Activated CD4-positive, CD25-positive, alpha-beta regulatory T cell (primary cell): ENCODE measurements at places on chromosomes 7 and 10.

DNA sequence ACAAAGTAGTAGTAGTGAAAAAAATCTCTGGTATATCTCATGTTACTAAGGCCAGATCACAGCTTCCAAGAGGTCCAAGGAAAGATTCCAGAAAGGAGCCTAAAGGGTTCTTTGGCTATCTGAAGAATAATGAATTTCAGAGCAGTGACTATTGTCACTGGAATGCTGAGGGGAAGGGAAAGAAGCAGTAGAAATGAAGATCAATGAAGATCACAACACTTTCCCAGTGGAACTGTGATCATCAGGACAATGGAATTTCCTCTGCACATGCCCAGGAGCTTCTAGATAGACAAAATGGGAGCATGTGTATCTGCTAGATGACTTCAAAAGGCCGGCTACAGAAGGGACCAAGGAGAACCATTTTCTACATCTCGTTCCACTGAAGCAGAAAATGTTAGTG, 219.5 kb upstream of the PHYHIPL start:
- DNase-seq = no peak

DNA sequence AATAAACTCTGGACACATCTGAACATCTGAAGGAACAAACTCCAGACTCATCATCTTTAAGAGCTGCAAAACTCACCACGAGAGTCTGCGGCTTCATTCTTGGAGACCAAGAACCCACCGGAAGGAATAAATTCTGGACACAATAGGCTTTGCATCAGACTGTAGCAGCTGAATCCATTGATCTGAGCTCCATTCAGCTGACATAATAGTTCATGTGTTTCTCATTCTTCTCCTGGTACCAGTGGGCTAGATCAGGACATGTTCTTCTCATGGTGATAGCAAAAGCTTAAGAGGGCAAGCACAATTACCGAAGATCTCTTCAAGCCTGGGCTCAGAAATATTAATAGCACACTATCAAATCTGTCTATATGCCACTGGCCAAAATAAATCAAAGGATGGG, 20.5 kb upstream of the GNAI1 start:
- DNase-seq = no peak

DNA sequence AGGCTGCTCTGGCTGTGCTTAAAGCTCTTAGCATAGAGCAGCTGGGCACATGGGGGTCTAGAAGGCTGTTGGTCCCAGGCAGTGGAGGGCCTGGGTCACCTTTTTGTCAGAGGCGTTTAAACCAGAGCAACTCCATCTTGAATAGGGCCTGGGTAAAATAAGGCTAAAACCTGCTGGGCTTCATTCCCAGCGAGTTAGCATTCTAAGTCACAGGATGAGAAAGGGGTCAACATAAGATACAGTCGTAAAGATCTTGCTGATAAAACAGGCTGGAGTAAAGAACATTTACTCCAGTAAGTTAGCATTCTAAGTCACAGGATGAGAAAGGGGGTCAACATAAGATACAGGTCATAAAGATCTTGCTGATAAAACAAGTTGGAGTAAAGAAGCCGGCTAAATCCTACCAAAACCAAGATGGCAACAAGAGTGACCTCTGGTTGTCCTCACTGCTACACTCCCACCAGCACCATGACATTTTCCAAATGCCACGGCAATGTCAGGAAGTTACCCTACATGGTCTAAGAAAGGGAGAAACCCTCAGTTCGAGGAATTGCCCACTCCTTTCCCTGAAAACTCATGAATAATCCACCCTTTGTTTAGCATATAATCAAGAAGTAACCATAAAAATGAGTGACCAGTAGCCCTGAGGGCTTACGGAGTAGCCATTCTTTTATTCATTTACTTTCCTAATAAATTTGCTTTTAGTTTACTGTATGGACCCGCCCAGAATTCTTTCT, 96.8 kb upstream of the PCBD1 start:
- no peak for DNase-seq

GRCh38 chr10:33143160-33143728, 185.2 kb upstream of the ITGB1 start:
- DNase-seq = peak; percentile 18

DNA sequence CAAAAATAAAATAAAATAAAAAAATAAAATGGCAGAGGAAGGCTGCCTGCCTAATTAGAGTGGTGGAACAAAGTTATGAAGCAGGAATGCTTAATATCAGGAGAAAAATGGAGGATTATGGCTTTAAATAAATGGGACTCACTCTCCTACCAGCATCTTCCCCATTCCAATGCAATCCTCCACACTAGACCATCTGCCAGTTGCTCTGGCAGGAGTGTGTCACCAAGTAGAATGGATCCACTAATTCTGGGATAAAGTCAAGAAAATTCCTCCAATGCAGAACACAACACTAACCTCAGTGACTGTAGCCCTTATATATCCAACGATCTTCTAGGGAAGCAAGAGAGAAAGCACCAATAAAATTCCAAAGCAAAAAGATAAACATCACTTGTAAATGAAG, 112.5 kb upstream of the ARID5B start:
- DNase-seq = no peak

- no peak for DNase-seq
These were observed 67.6 kb downstream of the STK17A start for GRCh38 chr7:43650457-43651052.

GRCh38 chr10:122854648-122855047, 9.0 kb upstream of the CUZD1 start:
- no peak for DNase-seq

- DNase-seq = no peak
These were observed 282.1 kb upstream of the BMPER start for GRCh38 chr7:33623267-33623666.

DNA sequence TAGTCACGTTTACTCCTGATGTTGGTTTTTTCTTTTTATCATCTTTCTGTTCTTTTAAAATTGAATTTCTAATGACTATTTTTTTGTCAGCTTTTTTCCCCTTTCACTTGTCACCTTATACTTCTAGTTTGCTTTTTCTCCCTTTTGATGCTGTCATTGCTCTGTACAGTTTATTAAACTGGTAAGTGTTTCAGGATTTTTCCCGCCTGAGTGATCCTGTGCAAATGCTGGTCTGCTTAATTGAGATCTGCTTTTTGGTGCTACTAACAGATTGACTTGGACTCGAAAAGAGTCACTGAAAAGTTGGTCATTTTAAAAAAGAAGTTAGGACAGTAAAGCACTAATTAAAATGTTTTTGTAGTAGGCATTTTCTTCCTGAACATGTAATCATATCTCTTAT, 95.2 kb downstream of the PHTF2 start:
- no peak for DNase-seq

DNA sequence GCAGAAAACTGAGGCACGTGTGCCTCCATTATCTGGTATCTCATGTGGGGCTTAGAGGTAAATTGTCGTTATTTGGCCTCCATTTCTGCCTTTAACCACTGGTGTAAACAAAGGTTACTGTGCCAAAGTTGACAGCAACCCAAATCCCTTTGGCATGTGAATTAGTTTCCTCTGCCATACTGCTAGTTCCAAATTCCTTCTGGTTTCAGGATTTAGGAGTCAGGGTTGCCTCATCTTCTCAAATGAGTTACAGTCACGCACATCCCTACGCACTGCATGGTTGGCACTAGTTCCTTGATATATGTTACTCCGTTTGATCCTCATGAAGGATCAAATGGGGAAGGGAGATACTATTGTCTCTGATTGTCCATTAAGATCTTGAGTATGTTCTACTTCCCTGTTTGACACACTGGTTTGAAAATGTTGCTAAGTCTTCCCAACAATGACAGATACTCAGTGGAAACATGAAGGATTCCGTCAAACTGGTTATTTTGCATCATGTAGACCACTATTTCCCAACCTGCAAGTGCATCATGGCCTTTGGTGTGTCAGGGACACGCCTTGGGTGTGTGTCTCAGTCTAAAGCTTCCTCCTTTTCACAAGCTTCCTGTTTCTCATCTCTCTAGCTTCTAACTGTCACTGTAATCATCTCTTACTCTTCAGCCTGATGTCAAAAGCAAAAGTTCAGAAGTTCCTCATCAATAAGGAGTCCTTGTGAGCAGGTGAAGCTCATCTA, at the start of gene LIPN:
Gene LIPN, plus strand, starts transcription at position 655 of the 736 bp plus-strand sequence. CDS start 1,386 bp downstream, outside the sequence.
- DNase-seq = no peak

DNA sequence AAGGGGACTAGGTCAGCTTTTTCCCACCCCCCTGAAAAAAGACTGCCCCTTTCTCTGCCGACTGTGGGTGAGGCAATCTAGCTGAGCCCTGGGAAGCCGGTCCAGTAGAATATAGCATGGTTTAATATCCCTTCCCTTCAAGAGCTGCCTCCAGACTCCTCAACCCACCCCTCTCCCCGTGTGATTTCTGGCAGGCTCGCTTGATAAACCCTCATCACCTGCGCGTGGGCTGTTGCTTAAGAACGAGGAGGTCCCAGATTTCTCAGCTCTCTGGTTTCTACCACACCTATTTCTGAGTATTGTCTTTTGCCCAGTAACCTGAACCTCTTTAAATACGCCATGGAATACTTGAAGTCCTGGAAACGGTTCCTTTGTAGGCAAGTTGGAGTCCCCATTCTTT, 2.0 kb upstream of the LRRC4 start:
- DNase-seq = no peak

DNA sequence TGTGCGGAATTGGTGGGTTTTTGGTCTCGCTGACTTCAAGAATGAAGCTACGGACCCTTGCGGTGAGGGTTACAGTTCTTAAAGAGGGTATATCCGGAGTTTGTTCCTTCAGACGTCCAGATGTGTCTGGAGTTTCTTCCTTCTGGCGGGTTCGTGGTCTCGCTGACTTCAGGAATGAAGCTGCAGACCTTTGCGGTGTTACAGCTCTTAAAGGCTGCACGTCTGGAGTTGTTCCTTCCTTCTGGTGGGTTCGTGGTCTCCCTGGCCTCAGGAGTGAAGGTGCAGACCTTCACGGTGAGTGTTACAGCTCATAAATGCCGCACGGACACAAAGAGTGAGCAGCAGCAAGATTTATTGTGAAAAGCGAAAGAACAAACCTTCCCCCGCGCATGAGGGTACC, 670.7 kb downstream of the CNTNAP2 start:
- DNase-seq = no peak

DNA sequence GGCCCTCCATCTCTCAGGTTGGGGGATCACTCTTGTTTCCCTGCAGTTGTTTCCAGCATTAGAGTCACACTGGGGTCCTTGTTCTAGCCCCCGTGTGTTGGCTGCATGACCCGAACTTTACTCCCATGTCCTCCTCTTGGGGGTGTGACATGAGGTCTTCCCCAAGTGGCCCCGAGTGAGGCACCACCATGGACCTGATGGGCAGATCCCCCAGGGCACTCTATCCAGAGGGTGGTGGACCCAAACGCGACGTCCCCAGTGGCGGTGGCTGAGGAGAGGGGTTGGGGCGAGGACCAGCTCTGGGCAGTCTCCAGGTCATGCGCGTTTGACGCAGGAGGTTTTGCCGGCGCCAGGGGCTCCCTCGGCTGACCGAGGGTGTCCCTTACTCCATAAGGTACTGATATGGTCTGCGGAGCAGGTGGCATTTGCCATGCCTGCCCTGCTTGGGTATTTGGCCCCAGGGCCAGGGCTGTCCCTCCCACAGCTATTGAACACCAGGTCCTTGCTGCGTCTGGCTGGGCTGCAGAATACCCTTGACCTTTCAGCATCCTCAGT, 131.9 kb downstream of the LHPP start:
- no peak for DNase-seq

DNA sequence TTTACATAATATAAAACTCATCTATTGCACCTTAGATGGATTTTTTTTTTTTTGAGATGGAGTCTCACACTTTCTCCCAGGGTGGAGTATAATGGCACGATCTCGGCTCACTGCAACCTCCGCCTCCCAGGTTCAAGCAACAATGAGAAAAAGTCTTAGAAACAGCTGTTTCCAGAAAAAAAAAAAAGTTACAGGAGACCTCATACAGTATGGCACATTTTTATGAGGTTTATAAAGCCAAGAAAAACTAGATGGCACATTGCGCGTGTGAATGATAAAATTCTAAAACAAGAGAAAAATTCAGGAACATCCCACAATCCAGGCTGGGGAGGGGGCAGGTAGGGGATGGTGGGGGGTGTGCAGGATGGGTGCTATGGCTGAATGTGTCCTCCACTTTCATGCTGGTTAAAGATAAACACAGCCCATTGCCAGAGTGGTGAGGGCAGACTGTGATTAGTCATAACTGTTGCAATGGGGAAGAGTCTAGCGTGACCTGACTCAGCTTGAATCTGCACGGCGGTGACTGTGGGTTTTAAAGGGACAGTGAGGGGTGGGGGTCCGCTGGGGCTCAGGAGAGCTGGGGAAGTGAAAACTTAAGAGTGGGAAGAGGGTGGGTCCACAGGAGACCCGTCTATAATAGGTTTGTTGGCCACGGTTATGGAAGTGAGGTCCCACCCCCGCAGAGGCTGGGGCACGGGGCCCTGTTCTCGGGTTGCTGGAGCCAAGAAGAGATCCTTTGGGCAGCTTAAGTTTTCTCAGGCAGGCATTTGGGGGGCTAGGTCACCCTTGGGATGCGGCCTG, 11.9 kb upstream of the LRRC27 start:
- no peak for DNase-seq
